ENCODE measurements at places on chromosomes 7 and 10.
A peak's percentile ranks its signal among the peaks of the same experiment; 100 is the strongest.

DNA sequence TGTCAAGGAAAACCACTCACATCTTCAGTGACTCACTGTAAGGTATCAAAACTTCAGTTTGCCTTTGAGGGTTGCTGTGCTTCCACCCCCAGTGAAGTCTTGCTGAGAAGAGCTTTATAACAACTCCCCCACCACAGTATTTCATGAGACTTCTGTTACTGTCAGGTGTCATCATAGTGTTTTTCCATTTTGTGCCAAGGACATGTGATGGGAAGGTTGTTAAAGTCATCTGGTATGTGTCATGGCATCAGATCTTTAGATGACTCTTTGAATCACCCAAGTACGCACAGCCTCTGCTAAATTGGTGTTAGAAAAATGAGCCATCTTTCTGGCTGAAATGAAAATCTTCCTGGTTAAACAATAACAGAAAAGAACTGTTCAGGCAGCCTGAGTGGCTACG lies 115.0 kb upstream of the CCDC6 start:
- no peak for DNase-seq

- DNase-seq: no peak
These were observed 5.0 kb downstream of the LSMEM1 start for GRCh38 chr7:112485766-112486165.

GRCh38 chr7:34061149-34061548 lies 155.8 kb downstream of the BMPER start:
- DNase-seq: no peak

DNA sequence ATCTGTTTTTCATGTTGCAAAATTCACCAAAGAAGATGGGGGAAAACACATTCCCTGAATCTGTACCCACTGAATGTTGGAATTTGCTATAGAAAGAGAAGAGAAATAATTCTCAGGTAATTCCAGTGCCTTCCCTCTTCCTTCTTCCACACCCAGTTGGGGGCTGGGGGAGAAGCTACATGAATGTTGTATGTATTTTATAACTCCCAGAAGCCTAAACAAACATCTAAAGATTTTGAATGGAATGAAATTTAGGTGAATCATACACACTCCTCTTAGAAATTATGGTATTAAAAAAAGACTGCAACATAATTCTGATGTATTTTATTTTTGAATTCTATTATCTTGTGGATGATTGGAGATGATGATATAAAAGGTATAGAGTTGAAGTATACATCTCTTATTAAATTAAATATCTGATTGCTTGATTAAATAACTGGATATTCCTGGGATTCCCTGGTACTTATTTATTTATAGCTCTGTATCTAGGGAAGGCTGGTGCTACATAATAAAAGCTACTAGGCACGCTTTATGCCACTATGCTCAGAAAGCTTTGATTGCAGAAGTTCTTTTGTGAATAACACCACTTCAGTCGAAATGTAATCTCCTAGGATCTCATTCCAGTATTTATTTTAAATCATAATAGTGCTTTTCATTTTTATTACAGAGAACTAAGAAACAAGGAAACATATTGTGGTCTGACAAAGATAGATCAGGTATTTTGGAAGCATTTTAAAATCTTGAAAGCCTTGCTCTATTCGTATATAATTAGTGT lies 98.5 kb downstream of the MCU start:
- DNase-seq: no peak

DNA sequence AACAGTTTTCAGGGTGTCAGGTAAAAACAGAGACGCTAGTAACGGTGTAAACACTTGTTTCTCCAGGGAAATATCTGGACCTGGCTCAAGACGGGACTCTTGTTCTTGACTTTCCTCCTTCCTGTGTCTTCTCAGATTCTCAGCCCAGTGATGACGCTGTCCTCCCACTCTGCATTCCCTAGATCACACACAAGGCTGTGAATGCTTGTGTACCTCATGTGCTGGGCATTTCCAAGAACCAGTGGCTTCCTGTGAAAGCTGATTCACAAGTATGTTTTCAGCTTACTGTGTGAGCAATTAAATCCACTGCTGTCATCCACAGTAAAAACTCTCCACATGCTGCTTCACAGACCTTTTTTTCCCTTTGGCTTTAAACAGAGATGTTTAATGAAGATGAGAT lies 193.8 kb upstream of the DPP6 start:
- DNase-seq: no peak

GRCh38 chr7:130872341-130872740 lies 138.3 kb upstream of the KLF14 start:
- DNase-seq: no peak

DNA sequence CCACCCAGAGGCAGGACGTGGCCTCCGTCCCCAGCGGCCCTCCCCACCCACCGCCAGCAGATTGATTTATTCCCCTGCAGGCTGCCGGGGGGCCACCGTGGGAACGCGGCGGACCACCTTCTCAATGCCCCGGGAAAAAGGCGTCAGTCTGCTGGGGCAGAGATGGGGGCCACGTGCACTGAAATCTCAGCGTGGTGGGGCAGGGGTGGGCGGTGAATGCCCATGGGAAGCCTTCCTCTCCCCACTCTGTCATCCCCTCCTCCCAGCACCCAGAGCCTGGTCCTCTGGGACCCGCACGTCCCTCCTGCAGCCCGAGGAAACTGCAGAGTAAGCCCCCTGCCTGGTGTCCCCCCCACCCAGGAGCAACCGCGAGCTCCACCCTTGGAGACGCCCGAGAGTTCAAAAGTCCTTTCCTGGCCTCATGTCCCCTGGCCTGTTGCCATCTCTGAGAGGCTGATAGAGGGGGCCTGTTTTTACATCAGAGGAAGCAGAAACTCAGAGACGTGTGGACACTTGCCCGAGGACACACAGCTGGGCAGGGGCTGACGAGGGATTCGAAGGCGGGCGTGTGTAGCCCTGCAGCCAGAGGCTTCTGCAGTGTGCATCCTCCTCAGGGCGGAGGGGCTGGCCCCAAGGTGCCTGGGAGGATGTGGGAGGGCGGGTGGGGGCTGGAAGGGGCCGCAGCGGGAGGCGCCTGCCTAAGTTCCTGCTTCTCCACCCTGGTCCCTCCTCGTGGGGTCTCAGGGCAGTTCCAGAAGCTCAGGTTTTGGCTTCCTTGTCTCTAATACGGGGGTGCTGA lies 21.8 kb downstream of the UNCX start:
- no peak for DNase-seq

GRCh38 chr7:21616796-21617436 lies 74.1 kb downstream of the DNAH11 start:
- DNase-seq: no peak

GRCh38 chr10:77513781-77514331 lies 123.8 kb downstream of the KCNMA1 start:
- DNase-seq: peak; percentile 73

DNA sequence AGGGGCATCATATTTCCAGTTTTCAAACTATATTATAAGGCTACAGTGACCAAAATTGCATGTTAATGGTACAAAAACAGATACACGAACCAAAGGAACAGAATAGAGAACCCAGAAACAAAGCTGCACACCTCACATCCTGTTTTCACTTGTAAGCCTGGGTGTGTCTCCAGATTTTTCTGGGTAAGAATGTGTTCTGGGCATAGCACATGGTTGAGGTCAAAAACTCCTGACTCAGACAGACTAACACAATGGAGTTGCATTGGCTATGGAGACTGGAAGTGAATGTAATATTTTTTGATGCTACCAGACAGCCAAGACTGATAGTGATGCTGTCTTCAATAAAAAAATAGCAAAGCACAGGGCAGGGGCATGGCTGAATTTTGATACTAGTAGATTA lies 1175.2 kb downstream of the NXPH1 start:
- DNase-seq: no peak

DNA sequence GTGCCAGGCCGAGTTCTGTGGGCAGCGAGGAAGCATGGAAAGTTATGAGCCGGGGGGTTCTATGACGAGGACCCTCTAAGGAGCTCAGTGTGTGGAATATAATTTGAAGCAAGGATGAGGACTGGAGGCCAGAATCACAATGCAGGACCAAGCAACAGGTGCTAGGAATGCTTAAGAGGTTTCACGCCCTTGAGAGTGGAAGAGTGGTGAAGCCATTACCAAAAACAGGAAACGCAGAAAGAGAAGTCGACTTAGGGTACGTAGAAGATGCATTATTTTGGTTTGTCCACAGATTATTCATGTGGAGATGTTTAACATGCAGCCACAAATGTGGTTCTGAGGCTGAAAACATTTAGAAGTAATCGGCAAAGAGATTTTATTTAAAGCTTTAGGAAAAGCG lies 78.7 kb downstream of the PIP4K2A start:
- DNase-seq: no peak

DNA sequence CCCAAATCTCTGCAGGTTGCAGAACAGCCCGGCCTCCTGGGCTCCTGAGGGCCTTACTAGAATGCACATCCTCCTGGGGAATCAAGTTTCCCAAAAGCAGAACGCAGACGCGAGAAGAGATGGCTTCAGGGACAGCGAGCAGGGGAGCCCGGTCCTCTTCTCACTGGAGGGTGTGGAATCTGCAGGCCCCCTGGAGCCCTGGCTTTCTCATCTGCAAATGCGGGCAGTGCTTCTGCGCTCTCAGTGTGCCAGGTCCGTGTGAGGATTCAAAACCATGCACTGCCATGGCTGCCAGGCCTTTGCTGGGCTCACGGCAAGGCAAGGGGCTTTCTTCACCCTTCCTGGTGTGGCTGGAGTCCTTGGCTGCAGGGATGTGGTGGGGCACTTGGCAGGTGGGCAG lies 330.9 kb upstream of the MKI67 start:
- no peak for DNase-seq

DNA sequence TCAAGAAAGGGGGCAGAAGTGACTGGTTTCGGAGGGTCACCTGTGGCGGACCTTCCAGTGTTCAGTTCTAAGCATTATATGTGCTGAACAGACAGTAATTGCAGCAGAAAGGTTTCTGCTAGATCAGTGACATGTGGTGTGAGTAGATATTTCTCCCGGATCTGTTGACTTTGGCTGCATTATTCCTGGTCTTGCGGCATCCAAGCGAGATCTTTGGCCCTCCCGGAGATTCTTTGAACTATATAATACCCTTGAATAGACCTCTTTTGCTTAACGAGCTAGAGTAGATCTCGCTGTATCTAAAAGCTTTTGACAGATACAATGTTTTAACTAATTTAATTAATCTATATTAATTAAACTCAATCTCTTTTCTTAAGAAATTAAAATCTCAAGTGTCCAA lies 99.8 kb downstream of the PTN start:
- DNase-seq: no peak

DNA sequence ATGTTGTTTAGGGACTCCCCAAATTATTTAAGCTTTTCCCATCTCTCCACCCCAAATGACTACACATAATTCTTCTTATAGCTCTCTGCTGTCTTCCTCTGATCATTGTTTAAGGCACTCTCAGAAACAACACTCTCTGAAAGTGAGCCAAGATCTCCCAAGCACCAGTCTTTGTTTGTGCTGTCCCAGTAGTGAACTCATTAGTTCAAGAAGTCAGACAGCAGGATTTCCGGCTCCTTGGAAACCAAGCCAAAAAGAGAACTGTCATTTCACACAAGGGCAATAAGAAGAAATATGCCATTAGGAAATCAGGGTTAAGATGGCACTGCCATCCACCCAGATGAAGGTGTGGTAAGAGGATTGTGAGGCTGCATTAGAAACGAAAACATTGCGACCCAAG lies 83.1 kb downstream of the FZD1 start:
- DNase-seq: no peak

GRCh38 chr7:100865372-100865911 lies 1.7 kb upstream of the TRIP6 start:
- DNase-seq: no peak

DNA sequence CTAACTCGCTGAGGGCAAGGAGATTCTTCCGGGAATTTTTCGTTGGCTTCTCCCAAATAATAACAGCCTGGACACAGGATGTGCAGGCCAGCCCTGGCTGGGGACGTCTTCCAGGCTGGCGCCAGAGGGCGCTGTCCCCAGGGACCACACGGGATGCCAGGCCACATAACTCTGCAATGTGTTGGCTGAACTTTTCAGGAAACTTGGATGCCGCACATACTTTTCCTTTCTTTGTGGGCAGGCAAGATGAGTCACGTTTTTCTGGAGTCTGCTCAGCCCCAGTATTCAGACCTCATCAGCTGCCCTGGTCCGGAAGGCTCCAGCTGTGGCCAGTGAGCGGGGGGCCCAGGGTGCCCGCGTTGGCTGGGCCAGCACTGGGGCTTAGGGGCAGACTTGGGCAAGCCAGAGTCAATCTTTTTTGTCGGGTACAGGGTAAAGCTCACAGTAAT lies 122.7 kb downstream of the PRKAG2 start:
- DNase-seq: peak; percentile 89

DNA sequence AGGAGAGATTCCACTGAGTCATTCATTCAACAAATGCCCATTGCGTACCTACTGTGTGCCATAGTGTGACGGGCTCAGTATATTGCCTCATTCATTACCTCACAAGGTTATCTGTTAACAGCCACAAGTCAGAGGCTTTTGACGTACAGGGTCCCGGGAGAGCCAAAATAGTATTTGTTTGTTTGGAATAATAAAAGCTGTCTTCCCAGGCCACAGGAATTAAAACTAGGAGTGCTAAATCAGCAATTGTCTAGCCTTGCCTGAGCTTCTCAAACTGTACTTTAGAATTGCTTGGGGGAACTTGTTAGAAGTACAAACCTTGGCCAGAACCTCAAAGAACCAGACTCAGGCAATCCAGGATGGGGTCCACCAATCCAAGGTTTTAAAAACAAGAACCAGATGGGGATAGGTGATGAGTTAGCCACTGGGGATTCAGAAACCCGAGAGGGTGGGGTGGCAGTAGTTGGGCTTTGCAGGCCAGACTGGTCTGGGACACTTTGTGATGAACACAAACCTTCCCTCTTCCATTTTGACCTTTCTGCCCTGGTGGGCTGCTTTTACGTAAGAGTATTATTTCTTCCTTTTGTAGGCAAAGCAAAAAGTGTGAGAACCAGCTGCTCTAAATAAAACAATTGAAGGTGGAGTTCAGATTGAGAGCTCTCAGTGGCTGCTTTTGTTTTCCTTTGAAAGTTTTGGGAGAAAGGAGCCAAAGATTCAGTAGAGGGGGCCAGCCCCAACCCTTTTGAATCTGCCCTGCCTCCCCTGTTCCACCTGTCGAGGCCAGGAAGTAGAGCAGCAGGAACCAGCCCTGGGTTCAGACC lies 113.0 kb upstream of the ANLN start:
- no peak for DNase-seq

GRCh38 chr7:133518718-133519117 lies 265.8 kb downstream of the EXOC4 start:
- no peak for DNase-seq
